NCI-H1436 treated with DMSO at 0.1 percent for 48 hours (cell line): ENCODE measurements at places on chromosomes 13 and 19.

DNA sequence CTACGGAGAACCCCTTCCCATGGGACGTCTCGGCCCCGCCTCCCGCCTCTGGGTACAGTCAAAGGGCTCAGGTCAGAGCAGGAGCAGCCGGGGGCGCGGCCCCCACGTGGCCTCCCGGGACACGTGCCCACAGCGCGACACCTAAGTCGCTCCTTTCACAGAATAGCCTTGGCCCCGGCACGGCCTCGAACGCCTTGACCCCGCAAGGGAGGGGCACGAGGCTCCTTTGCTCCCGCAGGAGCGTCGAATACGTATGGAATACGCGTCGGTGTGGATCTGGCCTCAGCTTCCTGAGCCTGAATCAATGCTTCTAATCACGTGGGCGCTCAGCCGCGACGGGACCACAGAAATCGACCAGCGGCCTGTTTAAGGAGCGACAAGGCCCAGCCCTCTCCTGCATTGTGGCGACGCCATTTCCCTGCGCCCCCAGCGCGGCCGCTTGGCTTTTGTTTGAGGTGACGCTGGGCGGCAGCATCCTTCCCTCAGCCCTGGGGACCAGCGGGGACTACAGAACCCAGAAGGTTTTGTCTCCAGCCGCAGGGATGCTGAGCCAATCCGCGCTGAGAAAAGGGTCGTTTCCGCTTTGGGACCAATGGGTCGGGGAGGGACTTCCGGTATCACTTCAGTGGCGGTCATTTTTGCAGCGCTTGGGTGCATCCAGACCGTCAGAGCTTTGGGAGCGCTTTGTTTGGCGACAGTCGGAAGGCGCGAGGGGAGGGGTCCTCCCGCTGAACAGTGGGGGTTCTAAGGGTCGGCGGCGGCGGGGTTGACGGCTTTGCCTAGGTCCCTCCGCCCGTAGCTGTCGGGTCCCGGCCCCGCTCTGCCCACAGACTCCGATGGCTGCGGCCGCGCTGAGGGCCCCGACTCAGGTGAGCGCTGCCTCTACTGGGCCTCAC is at the start of gene ZIK1:
Gene ZIK1 (plus strand): TSS at position 625 of the 896 bp plus-strand sequence. CDS start 212 bp downstream, at position 837.
- DNase-seq: peak; percentile 64

GRCh38 chr13:31538067-31539042 is 201.0 kb upstream of the RXFP2 start:
- DNase-seq: no peak

GRCh38 chr13:39618561-39618960 is 15.6 kb upstream of the LHFPL6 start:
- DNase-seq: no peak

DNA sequence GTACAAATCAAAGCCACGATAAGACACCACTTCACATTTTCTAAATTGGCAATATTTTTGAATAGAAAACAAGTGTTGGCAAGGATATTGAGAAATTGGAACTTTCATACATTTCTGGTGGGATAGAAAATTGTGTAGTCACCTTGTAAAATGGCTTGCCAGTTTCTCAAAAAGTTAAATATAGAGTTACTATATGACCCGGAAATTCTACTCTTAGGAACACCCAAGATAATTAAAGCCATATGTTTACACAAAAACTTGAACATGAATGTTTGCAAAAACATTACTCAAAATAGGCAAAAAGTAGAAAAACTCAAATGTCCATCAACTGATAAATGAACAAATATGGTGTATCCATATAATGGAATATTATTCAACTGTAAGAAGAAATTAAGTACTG is 552.5 kb downstream of the TBC1D4 start:
- DNase-seq: no peak

GRCh38 chr19:17647071-17648020 is 40.8 kb downstream of the UNC13A start:
- DNase-seq: no peak

DNA sequence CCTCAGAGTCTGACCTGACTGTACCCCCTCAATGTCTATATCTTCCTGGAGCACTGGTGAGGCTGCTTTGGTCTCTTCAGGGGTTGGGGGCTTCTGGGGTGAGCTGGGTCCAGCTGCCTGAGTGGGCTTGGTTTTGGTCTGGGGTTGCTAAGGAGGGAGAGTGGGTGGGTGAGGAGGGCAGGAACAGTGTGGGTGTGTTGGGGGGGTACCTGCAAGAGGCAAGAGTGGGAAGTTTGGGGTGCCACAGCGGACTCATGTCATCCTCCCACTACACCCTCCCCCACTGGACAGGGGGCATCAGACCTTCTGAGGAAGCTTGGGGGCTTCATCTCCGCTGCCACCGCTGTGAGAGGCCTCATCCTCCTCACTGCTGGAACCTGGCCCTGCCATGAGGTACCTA is 13.6 kb downstream of the ZNF575 start:
- DNase-seq: no peak

DNA sequence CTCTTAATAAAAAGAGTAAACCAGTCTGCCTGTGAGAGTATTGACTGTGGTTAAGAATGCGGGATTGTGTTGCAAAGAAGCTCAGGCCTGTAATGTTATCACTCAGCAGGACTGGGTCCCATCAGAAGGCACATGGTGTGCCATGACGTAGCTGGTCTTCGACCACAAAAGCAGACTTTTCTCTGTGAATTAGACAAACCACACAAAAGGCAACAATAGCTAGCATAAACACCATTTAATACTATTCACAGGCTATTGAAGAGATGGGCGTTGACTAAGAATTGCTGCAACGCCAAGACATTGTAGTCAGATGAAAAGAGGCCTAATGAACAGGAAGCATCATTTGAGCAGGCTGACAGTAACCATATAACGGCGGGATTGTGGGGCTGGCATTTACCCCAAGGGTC is 235.6 kb upstream of the SOX21 start:
- no peak for DNase-seq

DNA sequence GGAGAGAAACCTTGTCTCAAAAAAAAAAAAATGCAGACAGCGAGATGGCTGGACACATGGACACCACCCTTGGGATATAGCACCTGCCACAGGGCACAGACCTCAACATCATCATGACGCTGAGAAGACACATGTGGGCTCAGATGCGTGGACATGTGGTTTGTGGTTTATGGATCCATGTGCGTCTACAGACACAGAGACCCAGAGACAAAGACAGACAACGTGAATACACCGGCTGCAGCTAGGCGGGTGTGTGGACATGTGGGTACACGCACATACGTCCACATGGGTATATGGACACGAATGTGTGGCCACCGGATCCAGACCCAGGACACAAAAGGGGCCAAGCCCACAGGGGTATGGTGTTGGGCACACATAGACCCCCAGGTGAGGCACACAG is 1.3 kb downstream of the TNFSF14 start:
- no peak for DNase-seq

GRCh38 chr19:38049105-38049649 is 142.2 kb downstream of the SIPA1L3 start:
- DNase-seq: no peak

GRCh38 chr13:93522501-93522900 is 295.9 kb downstream of the GPC6 start:
- no peak for DNase-seq

- DNase-seq: no peak
Observed at GRCh38 chr19:1316466-1316865, 30.8 kb downstream of the EFNA2 start.

- DNase-seq: no peak
Observed at GRCh38 chr13:80386002-80386401, 45.1 kb upstream of the SPRY2 start.

DNA sequence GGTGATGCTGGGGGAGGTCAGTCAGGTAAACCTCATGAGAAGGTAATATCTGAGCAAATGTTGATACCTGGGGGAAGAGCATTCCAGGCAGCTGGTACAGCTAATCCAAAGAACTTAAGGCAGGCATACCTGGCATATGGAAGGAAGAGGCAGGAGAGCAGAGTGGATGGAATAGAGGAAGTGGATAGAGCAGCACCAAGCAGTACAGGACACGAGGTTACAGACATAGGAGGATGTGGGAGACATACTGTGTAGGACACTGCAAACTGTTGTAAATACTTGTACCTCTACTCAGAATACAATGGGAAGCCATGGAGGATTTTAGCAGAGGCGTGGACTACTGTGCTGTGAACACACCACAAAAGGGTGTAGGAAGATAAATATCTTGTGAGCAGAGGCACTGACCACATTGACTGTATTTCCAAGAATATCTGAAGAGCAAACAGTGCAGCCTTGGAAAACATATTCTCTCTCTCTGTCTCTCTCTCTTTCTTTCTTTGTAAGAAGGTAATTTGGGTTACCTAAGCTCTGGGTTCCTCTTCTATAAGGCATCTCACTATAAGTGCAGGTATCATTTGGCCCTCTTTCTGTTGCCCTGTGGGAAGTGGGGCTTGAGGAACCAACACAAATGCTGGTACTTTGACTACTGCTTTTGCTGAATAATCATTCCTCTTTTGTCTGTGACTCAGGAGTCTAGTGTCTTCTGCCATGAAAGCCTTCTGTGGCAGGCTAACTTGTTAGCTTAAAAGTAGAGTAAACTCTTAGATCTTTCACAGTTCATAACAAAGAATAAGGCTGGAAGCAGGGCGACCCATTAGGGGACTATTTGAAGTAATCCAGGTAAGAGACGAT is 238.0 kb downstream of the VWA8 start:
- no peak for DNase-seq

GRCh38 chr13:21625366-21625765 is 21.4 kb upstream of the MICU2 start:
- DNase-seq: peak; percentile 1

GRCh38 chr13:42883771-42884467 is 102.5 kb downstream of the FAM216B start:
- no peak for DNase-seq

DNA sequence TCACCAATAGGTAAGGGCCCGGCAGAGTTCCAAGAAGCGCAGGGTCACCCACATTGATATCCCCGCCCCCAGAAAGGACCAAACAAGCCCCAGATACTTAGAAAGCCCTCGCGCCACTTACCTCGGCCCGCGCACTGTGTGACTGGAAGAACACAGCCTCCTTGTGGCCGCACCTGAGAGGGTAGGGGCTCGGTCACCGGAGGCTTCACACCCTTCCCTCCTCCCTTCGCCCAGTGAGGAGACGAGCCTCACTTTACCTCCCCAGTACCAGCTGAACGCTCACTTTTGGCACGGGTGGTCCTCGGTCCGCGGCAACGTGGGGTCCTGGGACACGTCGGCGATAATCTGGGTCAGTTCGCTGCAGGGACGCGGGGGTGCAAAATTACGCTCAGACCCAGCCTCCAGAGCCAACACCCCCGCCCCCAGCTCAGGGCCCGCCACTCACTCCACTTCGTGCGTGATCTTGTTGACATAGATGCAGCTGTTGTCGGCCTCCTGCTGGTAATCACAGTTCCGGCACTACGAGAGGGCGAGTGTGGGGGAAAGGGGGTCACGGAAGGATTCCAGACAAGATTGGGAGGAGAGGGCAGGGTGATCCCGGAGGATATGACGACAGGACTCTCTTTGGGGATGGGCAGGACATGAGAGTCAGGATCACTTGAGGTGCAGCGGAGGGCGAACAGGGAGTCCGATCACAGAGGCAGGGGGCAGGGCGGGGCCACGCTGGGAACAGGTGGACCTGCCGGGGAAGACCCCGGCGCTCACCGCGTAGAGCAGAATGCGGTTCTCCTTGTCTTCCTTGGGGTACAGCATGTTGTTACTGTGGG is 568 bp downstream of the POLR2I start:
- no peak for DNase-seq

GRCh38 chr19:19409205-19409604 is 3.7 kb downstream of the GATAD2A start:
- DNase-seq: no peak
